GM12892 (cell line): ENCODE measurements at places on chromosomes 5 and 9.

- DNase-seq = no peak
Measured at GRCh38 chr9:72130321-72130720, 18.9 kb upstream of the GDA start.

- DNase-seq = no peak
Measured at GRCh38 chr9:90919883-90920282, 118.3 kb downstream of the SYK start.

- no peak for DNase-seq
Measured at GRCh38 chr5:3599226-3600105, 3.8 kb downstream of the IRX1 start.

- DNase-seq = no peak
Measured at GRCh38 chr5:127754259-127754658, 51.1 kb downstream of the CCDC192 start.

DNA sequence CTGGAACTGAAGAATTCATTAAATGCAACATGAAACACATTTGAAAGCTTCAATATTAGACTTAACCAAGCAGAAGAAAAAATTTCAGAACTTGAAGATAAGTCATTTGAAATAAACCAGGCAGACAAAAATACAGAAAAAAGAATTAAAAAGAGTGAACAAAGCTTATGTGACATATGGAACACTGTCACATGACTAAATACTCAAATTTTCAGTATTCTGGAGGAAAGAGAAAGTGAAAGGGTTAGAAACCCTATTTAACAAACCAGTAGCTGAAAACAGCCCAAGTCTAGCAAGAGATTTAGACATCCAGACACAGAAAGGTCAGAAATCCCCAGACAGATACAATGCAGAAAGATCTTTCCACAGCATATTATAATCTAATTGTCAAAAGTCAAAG, 37.1 kb upstream of the SH3TC2 start:
- DNase-seq = no peak

DNA sequence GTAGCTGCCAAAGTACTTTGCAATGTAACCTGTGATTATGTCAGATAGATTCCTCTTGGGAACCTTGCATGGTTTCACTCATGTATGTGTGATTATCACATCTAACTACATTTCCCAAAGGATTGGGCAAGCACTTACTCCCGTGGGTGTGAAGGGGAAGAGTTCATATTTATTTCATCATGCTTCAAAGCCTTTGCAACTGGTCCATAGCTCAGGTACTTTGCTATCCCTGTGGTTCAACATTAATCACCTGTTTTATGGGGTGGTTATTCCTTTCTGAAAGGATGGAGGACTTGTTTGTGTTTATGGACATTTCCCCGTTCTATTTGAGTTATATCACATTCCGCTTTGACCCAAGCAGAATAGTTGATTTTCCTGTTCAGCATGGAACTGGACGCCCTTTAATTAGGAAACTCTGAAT, 13.6 kb upstream of the ERMP1 start:
- no peak for DNase-seq

DNA sequence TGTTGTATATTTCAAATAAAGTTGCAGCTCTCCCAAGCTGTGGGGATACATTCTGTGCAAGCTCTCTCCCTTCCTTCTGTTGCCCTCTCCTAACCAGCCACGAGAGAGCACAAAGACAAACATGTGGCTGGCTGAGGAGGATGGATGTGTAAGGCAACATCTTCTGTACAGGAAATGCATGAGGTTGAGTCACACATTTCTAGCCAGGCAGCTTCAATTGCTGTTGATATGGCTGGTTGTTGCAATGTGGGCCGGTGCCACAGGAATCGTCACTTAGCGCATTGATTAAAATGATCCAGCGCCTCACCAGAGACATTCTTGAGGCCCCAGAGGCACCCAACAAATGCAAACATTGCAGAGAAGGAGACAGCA, 207.1 kb downstream of the ICE1 start:
- no peak for DNase-seq

- DNase-seq = no peak
Measured at GRCh38 chr9:103661663-103662062, 432.4 kb upstream of the SMC2 start.

DNA sequence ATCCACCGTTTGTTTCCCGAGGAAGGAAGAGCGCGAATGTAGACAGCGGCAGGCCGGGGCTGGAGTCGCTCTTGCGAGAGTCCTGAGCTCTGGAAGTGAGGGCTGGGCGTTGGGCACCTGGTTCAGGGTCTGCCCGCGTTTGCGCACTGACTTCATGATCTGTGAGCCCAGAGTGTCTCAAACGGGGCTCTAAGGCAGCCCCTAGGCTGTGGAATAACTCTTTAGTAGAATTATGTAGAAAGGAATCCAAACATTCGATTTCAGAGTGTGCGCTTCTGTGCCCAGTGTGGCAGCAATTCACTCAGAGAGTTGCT, 478 bp upstream of the GGTA1 start:
- no peak for DNase-seq

DNA sequence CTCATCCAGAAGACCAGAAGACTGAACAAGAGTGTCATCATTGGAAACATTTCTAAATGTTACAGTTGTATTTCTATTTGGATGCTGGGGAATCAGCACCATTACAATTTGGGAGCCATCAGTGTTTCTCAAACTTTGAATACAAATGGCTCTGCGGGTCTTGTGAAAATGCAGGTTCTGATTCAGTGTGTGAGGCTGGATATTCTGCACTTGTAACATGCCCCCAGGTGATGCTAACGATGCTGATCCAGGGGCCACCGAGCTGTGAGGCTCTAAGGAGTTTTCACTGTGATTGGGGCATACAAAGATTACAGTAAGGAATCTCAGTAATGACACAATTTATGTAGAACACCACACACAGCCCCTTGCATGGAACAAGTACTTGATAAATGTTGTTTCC, 167.7 kb downstream of the ACTL7B start:
- no peak for DNase-seq

GRCh38 chr5:154197801-154198491, 7.4 kb downstream of the GALNT10 start:
- no peak for DNase-seq

DNA sequence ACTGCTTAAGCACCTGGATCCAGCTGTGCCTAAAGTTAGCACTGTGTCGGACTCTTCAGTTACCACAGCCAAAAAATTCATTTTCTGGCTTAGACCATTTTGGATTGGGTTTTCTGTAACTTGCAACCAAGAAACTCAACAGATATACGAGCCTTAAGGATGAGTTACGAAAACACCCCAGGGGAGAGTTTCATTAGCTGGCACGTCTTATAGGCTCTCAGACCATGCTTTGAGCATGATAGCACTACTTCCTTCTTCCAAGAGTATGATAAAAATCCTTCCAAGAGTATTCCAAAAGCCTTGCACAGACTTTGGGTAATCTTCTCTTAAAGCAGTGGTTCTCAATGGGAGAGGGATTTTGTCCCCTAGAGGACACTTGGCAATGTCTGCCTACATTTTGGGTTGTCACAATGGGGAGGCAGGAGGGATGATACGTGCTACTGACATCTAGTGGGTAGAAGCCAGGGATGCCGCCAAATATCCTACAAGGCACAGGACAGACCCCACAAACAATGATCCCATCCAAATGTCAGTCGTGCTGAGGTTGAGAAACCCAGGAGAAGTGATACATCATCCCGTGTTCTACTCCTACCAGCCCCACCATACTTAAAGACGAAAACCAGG, 64.8 kb downstream of the SMIM23 start:
- DNase-seq = no peak

DNA sequence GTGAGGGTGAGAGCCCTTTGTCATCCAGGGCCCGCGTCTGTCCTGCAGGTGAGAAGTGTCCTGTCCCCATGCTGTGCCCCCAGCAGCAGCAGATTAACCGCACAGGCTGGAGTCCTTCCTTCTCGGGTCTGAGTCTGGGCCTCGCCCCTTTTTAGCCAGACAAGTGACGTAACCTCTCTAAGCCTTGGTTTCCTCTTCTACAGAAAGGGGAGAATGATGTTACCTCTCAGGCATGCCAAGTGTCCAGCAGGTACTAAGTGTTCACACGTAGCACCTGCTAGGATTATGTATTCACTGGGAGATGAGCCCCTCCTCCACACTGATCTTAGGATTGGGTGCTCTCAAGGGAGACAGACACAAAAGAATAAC, 6.9 kb downstream of the NEURL1B start:
- DNase-seq = no peak

DNA sequence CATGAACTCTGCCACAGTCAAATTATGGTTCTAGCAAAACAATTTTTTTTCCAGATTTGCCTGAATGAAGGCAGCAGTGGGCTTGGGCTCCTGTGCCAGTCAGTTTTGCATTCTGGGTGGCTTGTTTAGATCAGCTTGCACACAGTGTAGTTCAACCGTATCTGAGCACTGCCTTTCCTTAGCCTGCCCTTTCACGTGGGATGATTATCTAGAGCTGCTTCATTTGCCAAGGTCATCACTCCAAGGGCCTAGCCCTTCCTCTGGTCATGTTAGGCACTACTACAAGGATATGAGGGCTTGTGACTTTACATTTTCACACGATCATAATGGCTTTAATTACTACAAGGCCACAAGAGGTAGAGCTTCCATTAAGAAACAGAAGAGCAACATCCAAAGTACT, 150.6 kb upstream of the EFNA5 start:
- no peak for DNase-seq

DNA sequence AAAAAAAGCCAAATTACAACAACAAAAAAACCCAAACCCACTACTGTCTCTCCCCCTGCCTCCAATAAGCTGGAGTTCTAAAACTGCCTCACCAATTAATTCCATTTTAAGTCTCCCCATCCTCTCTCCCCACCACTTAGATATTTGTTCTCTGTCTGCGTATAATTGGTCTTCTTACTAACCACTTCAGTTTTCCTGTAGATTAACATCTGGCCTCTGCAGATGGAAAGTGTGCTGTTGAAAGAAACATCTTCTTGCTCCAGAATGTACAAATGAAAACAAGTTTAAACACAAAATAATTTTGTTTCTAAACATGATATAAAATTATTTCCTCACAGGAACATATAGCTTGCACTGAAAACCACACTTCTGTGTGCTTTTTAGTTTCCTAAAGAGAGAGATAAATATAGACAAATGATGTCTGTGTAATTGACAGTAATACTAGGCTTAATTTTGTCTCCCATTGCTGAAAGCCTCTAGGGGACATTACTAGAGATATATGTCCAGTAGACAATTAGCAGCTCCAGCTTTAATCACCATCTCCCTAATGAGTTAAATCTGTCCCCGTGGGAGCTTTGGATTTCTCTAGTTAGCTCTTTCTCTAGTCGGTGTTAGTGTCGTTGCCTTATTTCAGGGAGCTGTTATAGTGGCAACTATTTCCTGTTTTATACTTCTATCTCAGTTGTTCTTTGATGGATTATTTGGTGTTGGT, 164.0 kb downstream of the ARHGAP26 start:
- DNase-seq = no peak

DNA sequence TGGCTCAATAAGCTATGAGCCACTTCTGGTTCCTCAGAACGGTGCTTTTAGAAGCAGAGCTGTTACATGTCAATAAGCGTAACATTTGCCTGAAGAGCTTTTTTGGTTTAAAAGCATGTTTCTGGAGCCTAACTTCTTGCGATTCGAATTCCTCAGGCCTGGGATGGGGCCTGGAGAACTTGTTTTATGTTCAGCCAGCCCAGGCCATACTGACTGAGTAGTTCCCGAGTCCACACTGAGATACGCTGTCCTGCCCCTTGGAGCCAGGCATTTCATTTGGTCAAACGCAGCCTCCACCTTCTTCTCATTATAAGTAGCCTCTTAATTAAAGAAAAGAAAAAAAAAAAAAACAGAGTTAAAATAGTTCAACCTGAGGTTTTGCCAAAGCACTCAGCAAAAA, 260.6 kb upstream of the ANKRD55 start:
- no peak for DNase-seq

GRCh38 chr9:123978981-123979380, 32.6 kb upstream of the LHX2 start:
- no peak for DNase-seq

GRCh38 chr5:59893429-59894227, at the start of gene PDE4D:
TSS of gene PDE4D (minus strand) at chr5:59893726.
- no peak for DNase-seq

- no peak for DNase-seq
Measured at GRCh38 chr5:67147760-67148159, 48.8 kb downstream of the CD180 start.

- DNase-seq = no peak
Measured at GRCh38 chr5:132370971-132371602, 1.6 kb downstream of the SLC22A5 start.

DNA sequence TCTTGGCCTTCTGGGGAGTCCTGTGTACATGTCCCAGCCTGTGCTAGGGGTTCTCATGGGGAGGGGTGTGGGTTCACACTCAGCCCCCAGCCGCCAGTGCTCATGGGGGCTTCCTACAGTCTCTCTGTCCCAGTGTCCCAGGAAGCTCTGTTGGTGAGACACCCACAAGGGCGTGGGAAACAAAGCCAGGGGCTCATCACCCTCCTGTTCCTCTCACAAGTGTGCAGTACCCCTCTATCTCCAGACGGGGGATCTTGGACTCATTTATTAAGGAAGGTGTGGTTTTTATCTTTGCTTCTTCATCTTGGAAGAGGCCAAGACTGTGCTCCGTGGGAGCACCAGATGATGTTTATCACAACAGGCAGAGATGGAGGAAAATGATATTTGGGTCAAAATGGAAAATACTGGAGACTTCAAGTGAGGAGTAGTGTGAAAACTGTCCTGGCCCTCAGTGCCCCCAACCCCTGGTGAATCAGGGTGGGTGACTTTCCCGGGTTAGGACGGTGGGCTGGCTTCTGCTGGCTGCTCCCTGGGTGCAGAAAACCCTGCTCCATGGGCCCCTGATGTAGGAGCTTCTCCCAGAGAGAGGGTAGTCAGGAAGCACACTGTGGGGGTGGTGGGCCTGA, 15.2 kb downstream of the TMEM171 start:
- no peak for DNase-seq

DNA sequence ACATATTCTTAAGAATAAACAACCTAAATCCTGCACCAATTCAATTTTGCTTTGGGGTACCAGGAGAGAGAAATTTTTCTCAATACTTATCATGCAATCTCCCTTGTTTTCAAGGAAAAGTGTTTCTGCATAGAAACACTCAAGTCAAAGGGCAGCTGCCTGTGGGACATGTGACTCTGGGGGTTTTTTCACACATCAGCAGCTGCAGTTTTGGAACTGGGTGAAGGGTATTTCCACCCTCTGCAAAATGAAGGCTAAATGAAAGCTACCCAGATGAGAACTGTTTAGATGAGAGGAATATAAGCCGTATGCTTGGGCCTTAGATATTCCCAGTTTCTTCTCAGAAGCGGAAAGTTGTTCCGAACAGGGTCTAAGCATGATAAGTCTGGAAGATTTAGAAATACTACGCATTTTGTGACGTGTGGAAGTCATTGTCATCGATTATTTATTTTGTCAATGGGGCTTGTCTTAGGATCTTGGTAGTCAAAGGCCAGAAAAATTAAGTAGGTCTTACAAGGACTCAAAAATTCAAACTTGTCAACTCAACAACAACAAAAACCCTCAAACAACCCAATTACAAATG, 64.3 kb upstream of the BOD1 start:
- no peak for DNase-seq
